ENCODE measurements at places on chromosomes 5 and 9.

DNA sequence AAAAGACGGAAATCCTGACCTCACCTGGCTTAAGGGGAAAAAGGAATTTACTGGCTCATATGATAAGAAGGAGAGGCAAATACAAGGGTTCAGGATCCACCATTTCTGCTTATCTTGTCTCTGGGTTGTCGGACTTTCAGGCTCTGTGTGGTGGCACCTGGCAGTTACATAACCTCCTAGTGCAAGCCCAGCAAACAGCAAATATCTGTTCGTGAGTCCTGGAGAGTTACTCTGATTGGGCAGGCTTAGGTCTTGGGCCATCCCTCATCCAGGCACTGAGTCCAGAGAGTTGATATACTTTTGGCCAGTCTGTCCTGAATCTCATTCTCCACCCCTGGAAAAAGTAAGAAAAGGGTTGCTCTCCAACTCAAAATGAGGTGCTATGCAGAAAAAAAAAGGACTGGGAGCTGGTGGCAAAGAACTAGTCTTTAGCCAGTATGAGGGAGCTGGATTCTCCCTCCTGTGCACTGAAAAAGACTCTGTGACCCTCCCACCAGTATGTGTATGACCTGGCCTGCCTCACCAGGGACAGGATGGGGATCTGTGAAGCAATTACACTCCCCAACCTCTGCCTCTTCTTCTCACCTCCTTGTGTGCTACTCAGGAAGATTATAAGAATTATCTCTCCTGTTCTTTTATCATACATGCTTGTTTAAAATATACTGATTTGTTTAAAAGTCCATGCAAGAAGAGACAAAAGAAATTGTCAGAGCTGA lies 282.9 kb downstream of the ARHGAP26 start:
- peaks cover 9% of the 10 kb centered on the region for H3K36me3 ChIP-seq
- H3K4me3 ChIP-seq: no peak overlapping the region
- DNase-seq: no peak
- H3K27ac ChIP-seq: no peak overlapping the region
- H3K27me3 ChIP-seq: no peaks in the 10 kb centered on the region

- H3K27ac ChIP-seq: no peak overlapping the region
- no peak overlapping the region for H3K4me3 ChIP-seq
- H3K4me1 ChIP-seq: no peaks in the 10 kb centered on the region
- H3K36me3 ChIP-seq: no peaks in the 10 kb centered on the region
- DNase-seq: no peak
- H3K27me3 ChIP-seq: peaks cover 60% of the 10 kb centered on the region
These were observed 96.2 kb upstream of the ARAP3 start for GRCh38 chr5:141778206-141778605.

- H3K27ac ChIP-seq: no peak overlapping the region
- H3K4me1 ChIP-seq: peaks cover 13% of the 10 kb centered on the region
- H3K36me3 ChIP-seq: no peaks in the 10 kb centered on the region
- no peaks in the 10 kb centered on the region for H3K27me3 ChIP-seq
These were observed 339.4 kb downstream of the KDM4C start for GRCh38 chr9:7097040-7097715.

DNA sequence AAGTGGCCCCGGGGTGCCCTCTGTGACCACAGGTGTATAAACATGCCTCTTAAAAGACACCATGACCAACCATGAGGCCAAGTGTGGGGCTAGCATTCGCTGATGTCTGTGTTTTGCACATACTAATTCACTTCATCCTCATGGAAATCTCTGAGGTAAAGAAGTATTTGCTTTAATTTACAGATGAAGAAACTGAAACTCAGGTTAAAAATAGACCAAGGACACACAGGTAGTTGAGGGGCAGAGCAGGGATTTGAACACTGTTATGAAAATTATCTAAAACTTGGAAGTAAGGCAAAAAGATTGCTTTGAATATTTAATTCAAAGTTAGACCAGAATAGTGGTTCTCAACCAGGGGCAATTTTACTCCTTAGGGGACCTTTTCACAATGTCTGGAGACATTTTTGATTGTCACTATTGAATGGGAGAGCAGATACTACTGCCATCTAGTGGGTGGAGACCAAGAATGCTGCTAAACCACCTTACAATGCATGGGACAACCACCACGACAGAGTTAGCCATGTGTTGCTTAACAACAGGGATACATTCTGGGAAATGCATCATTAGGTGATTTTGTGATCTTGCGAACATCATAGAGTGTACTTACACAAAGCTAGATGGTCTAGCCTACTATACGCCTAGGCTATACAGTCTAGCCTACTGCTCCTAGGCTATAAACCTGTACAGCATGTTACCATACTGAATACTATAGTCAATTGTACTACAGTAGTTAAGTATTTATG lies 8.0 kb upstream of the FXN start:
- H3K4me1 ChIP-seq: peaks cover 10% of the 10 kb centered on the region
- DNase-seq: peak; percentile 36
- no peak overlapping the region for H3K27ac ChIP-seq
- peaks cover 19% of the 10 kb centered on the region for H3K27me3 ChIP-seq

- peaks cover 26% of the 10 kb centered on the region for H3K4me1 ChIP-seq
- H3K36me3 ChIP-seq: no peaks in the 10 kb centered on the region
- H3K4me3 ChIP-seq: peak overlapping the region; percentile 77
- no peak for DNase-seq
- H3K27me3 ChIP-seq: peaks cover 4% of the 10 kb centered on the region
These were observed 120.6 kb downstream of the SEMA6A start for GRCh38 chr5:116453988-116454411.

- no peak for DNase-seq
- no peaks in the 10 kb centered on the region for H3K36me3 ChIP-seq
- no peak overlapping the region for H3K27ac ChIP-seq
- H3K4me3 ChIP-seq: peak overlapping the region; percentile 80
- H3K27me3 ChIP-seq: no peaks in the 10 kb centered on the region
These were observed 454.5 kb upstream of the ZNF608 start for GRCh38 chr5:125200866-125201373.

- H3K27me3 ChIP-seq: peaks cover 10% of the 10 kb centered on the region
- no peaks in the 10 kb centered on the region for H3K36me3 ChIP-seq
- H3K27ac ChIP-seq: no peak overlapping the region
- peaks cover 7% of the 10 kb centered on the region for H3K4me1 ChIP-seq
These were observed 34.4 kb upstream of the RANBP6 start for GRCh38 chr9:6049798-6050197.

- no peak overlapping the region for H3K4me3 ChIP-seq
- DNase-seq: no peak
- H3K27ac ChIP-seq: no peak overlapping the region
- no peaks in the 10 kb centered on the region for H3K27me3 ChIP-seq
- H3K36me3 ChIP-seq: no peaks in the 10 kb centered on the region
These were observed 101.9 kb downstream of the MACIR start for GRCh38 chr5:103360475-103360874.

GRCh38 chr9:4298255-4299004 lies 1.4 kb downstream of the GLIS3 start:
- H3K4me3 ChIP-seq: peak overlapping the region; percentile 97
- H3K4me1 ChIP-seq: peaks cover 77% of the 10 kb centered on the region
- DNase-seq: peak; percentile 16

DNA sequence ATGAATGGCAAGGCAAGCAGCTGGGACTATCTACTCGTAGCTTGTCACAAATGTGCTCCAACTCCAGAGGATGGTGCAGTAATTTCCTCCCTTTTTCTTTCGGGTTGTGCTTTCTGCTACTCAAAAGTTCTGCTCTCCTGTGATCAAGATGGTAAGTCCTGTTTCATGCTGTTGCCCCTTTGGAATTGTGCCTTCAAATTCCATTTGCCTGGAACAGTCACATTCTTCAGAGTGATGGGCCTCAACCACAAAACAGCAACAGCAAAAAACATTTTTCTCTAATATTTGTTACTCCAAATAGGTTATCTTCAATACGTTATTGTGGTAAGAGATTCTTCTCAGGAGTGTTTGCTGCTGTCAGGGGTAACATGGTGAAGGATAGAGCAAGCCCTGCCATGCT lies 209.3 kb downstream of the PALM2AKAP2 start:
- H3K36me3 ChIP-seq: peaks cover 17% of the 10 kb centered on the region
- H3K27ac ChIP-seq: peak overlapping the region; percentile 83
- peaks cover 52% of the 10 kb centered on the region for H3K4me1 ChIP-seq
- H3K27me3 ChIP-seq: peaks cover 2% of the 10 kb centered on the region
- no peak overlapping the region for H3K4me3 ChIP-seq

DNA sequence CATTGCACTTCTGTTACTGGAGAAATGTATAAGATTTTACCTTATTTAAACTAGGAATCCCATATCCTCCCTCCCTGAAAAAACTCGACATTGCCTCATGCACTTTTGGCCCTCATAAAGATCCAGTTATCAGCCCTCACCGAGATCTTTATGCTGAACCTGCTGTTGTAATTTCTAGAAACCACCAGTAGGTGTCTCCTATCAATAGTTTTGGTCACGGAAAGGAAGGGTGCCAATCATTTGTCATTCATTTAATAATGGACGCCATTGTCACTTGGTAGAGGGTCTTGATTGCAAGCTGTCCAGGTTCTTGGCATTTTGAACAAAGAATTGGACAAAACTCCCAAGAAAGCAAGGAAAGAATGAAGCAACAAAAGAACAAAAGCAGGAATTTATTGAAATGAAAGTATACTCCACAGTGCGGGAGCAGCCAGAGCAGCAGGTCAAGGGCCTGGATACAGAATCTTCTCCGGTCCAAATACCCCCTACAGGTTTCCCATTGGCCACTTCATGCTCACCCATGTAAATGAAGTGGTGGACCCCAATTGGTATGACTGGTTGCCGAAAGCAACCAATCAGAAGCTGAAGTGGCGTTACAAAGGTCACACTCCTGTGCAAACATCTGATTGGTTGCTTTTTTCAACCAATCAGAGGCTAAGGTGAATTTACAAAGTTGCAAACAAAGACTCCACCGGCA lies 524.3 kb downstream of the PSAT1 start:
- H3K27ac ChIP-seq: no peak overlapping the region
- peak overlapping the region; percentile 23 for H3K4me3 ChIP-seq
- no peaks in the 10 kb centered on the region for H3K27me3 ChIP-seq
- peak; percentile 28 for DNase-seq

DNA sequence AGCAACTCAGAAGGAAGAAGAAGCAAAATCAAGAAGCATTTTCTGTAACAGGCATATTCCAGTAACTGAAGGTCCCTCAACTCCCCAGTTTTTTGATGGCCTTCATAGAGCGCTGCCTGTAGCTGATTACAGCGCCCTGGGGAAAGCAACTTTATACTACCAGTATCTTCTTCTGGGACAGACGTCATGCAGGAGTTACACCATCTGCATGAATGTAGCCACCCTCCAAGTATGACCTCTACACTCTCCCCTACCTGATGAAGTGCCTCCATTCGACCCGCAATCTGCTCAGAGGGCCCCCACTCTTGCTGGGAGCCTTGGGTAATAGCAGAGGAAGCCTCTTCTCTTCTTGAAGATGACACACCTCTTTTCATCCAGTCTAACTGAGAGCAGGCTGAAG lies 21.0 kb upstream of the SH3TC2 start:
- no peak overlapping the region for H3K27ac ChIP-seq
- peaks cover 13% of the 10 kb centered on the region for H3K36me3 ChIP-seq
- peaks cover 4% of the 10 kb centered on the region for H3K27me3 ChIP-seq
- DNase-seq: no peak

- no peaks in the 10 kb centered on the region for H3K4me1 ChIP-seq
- no peak for DNase-seq
- no peak overlapping the region for H3K27ac ChIP-seq
- H3K4me3 ChIP-seq: no peak overlapping the region
- H3K36me3 ChIP-seq: no peaks in the 10 kb centered on the region
- H3K27me3 ChIP-seq: peaks cover 5% of the 10 kb centered on the region
These were observed 69.9 kb downstream of the DAPK1 start for GRCh38 chr9:87567571-87567970.

- H3K27me3 ChIP-seq: no peaks in the 10 kb centered on the region
- no peak for DNase-seq
- H3K36me3 ChIP-seq: peaks cover 13% of the 10 kb centered on the region
These were observed 52.4 kb downstream of the RFX3 start for GRCh38 chr9:3473405-3473804.

GRCh38 chr5:1734271-1734907 lies 65.2 kb downstream of the MRPL36 start:
- no peak for DNase-seq
- H3K27ac ChIP-seq: no peak overlapping the region
- H3K36me3 ChIP-seq: no peaks in the 10 kb centered on the region
- peaks cover 14% of the 10 kb centered on the region for H3K27me3 ChIP-seq
- H3K4me1 ChIP-seq: no peaks in the 10 kb centered on the region

- peaks cover 6% of the 10 kb centered on the region for H3K27me3 ChIP-seq
- no peaks in the 10 kb centered on the region for H3K4me1 ChIP-seq
- no peak overlapping the region for H3K4me3 ChIP-seq
- no peak for DNase-seq
- H3K36me3 ChIP-seq: no peaks in the 10 kb centered on the region
These were observed 144.9 kb downstream of the PRKACG start for GRCh38 chr9:68869022-68869421.

DNA sequence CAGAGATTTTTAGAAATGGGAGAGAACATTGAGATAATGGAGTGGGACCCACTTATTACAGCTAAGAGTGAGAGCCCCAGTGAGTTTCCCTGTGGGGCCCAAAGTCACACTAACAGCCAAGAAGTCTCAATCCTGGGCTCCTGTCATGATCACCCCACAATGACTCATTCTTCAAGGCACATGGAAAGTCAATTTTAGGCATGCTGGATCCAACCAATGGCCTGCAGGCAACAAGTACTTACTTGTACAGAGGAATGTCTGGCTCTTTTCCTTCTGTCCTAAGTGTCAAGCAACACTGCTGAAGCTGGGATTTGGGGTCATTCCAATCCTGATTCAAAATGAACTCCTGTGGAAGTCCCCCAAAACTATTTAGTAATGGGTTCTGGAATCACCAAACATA lies 123.1 kb downstream of the DROSHA start:
- peaks cover 39% of the 10 kb centered on the region for H3K4me1 ChIP-seq
- peaks cover 37% of the 10 kb centered on the region for H3K36me3 ChIP-seq
- peak; percentile 69 for DNase-seq

GRCh38 chr9:125646621-125647100 lies 60.3 kb downstream of the MAPKAP1 start:
- peaks cover 1% of the 10 kb centered on the region for H3K27me3 ChIP-seq
- peaks cover 35% of the 10 kb centered on the region for H3K36me3 ChIP-seq
- peak overlapping the region; percentile 64 for H3K27ac ChIP-seq
- no peak for DNase-seq

GRCh38 chr9:3873818-3874217 lies 348.0 kb upstream of the RFX3 start:
- peaks cover 67% of the 10 kb centered on the region for H3K36me3 ChIP-seq
- no peak overlapping the region for H3K4me3 ChIP-seq
- H3K27ac ChIP-seq: peak overlapping the region; percentile 82

- H3K4me3 ChIP-seq: no peak overlapping the region
- no peak for DNase-seq
- H3K36me3 ChIP-seq: no peaks in the 10 kb centered on the region
- H3K27ac ChIP-seq: no peak overlapping the region
- H3K27me3 ChIP-seq: peaks cover 33% of the 10 kb centered on the region
These were observed 3.2 kb downstream of the PPARGC1B start for GRCh38 chr5:149733129-149733900.

DNA sequence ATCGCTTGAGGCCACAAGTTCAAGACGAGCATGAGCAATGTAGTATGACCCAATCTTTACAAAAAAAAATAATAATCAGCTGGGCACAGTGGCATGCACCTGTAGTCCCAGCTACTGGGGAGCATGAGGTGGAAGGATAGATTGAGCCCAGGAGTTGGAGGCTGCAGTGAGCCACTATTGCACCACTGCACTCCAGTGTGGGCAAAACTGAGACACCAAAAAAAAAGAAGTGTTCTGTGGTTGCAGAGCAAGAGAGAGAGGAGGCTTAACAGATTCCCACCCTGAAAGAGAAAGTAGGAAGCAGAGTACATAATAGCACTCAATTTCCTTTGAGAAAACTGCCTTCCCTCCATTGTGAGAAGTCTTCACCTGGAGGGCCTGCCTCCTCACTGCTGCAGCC lies 52.6 kb downstream of the ALDH7A1 start:
- no peak overlapping the region for H3K27ac ChIP-seq
- no peak for DNase-seq
- peaks cover 2% of the 10 kb centered on the region for H3K27me3 ChIP-seq
- H3K4me1 ChIP-seq: peaks cover 18% of the 10 kb centered on the region
